ENCODE measurements at places on chromosomes 3 and 15.
A peak's percentile ranks its signal among the peaks of the same experiment; 100 is the strongest.

DNA sequence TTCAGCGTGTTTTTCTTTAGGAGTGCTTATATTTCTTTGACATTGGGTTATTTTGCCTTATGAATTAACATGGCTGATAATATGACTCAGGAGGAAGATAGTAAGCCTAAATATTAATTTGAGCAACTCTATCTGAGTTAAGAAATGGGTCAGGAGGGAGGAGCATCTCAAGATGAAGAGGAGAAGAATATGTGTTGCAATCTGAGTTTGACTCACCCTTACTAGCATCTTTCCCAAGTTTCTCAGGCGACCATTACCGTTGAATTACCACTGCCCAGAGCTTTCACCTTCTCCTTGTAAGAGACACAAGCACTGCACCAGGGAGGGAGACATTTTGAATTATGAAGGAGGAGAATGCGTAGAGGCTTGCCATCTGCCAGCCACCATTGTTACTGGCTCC lies 138.3 kb upstream of the MYRIP start:
- H3K4me3 ChIP-seq, result no peak overlapping the region
- H3K27me3 ChIP-seq, result no peaks in the 10 kb centered on the region
- no peak overlapping the region for H3K27ac ChIP-seq
- H3K36me3 ChIP-seq, result no peaks in the 10 kb centered on the region
- DNase-seq, result no peak

DNA sequence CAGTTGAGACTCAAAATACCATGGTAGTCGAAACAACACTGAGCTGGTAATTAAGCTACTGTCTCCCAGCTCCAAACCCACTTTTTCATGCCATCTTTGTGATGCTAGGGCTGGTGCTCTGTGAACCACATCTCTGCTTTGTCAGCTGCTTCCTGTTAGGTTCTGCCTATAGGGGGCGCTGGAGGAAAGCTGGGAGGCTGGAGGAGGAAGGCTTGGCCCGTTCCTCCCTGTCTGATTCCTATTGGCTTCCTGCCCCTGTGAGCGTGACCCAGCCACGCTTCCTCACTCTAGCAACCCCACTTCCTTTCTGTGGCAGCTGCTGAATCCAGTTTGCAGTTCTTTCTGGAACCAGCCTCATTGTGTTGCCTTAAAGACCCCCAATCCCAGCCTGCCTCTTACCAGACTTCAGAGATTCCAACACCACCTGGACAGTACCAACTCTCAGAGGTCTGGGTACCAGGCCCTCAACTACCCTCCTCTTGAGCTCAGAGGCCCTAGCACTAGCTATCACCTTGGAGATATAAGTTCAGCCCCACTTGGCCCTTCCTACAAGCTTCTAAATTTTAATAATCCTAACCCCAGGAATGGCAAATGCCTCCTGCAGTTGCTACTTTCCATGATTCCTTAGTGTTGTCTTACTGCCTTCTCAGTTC lies 120.9 kb downstream of the ERC2 start:
- no peaks in the 10 kb centered on the region for H3K27me3 ChIP-seq
- H3K4me1 ChIP-seq, result no peaks in the 10 kb centered on the region
- DNase-seq, result no peak
- H3K27ac ChIP-seq, result no peak overlapping the region

GRCh38 chr15:29511663-29512062 lies 242.0 kb upstream of the NSMCE3 start:
- DNase-seq, result no peak
- no peaks in the 10 kb centered on the region for H3K4me1 ChIP-seq
- H3K36me3 ChIP-seq, result no peaks in the 10 kb centered on the region
- H3K4me3 ChIP-seq, result no peak overlapping the region
- no peak overlapping the region for H3K27ac ChIP-seq

- H3K27ac ChIP-seq, result no peak overlapping the region
- H3K36me3 ChIP-seq, result no peaks in the 10 kb centered on the region
- H3K4me3 ChIP-seq, result no peak overlapping the region
Observed at GRCh38 chr15:66901336-66902100, 163.9 kb upstream of the SMAD3 start.

DNA sequence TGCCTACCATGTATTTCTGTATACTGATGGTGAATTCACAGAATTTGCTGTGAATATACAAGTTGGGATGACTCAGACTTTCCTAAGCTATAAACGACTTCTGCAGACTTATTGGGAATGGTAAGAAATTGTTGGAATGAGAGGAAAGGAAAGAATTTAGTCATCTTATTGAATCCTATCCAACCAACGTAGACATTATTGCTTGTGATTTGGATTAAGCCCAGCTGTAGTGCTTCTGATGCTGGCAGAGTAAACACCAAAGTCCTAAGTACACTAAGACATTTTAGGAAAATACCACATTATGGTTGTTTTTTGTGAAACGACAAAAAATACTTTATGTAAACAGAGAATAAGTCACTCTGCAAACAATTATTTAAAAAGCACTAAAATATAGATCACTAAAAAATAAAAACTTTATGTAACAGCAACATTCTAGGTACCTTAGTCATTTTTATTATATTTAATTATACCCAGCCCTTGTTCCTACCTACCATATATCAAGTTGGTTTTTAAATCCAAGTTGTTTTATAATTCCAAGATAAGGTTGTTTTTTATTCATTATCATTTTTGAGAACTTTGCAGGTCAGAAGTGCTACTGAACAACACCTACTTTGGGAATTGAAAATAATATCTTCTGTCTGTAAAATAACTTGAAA lies 99.2 kb upstream of the MLF1 start:
- no peaks in the 10 kb centered on the region for H3K36me3 ChIP-seq
- H3K4me1 ChIP-seq, result peaks cover 18% of the 10 kb centered on the region
- no peak overlapping the region for H3K27ac ChIP-seq
- no peaks in the 10 kb centered on the region for H3K27me3 ChIP-seq

- DNase-seq, result no peak
- no peak overlapping the region for H3K4me3 ChIP-seq
- no peak overlapping the region for H3K27ac ChIP-seq
- H3K4me1 ChIP-seq, result peaks cover 35% of the 10 kb centered on the region
Observed at GRCh38 chr3:138395865-138396751, 38.3 kb upstream of the ESYT3 start.

DNA sequence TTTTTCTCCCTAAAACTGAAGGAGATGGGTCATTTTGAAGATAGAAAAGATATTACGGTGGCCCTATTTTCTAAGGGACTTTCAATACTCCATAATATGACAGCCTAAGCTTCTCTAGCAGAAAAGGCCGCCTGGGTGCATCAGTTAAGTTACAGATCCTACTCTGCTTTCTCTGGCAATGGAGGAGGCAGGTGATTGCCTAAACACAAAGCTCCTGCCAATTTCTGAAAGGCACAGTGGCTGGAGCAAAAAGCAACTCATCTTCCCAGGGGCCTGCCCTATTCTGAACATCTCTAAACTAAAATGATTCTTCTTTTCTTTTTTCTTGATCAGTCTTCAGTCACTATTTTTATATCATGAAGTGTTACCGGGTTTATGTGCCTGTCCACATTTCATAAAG lies 276.7 kb downstream of the CNTN4 start:
- H3K36me3 ChIP-seq, result no peaks in the 10 kb centered on the region
- no peak overlapping the region for H3K27ac ChIP-seq
- H3K4me3 ChIP-seq, result no peak overlapping the region
- no peaks in the 10 kb centered on the region for H3K27me3 ChIP-seq

DNA sequence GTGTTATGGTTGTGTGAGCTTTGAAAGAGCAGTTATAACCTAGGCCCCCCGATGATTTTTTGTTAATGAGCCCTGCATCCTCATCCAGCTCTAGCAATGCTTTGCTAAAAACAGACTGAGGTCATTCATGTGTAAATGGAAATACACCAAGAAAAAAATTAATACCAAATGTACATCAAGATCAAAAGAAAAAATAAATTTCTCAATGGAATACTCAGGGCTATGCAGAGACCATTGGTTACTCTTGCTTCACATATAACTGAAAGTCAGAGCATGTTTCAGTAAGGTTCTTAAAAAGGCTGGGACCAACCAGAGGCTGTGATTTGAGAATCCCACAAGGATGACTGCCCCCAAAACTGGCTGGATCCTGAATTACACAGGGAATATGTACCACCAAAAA lies 48.0 kb downstream of the ARHGAP31 start:
- H3K4me1 ChIP-seq, result no peaks in the 10 kb centered on the region
- no peak overlapping the region for H3K27ac ChIP-seq
- no peaks in the 10 kb centered on the region for H3K27me3 ChIP-seq
- DNase-seq, result no peak
- no peak overlapping the region for H3K4me3 ChIP-seq

DNA sequence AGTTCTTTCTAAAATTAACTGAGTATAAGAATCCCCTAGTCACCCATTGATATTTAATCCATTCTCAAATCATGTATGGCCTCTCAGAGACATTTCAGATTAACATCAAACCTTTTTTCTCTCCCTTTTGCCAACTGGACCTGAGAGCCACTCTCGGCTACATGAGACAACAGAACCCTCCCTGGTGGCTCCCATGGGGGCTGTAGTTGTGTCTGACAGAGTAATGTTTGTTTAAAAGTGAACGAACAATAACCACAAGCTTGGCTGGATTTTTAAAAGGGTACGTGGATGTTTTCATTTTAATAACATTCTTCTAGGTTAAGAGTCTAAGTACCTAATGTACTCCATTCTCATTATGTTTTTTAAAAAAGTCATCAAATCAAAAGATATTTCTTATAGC lies 37.1 kb downstream of the P3H2 start:
- H3K27me3 ChIP-seq, result no peaks in the 10 kb centered on the region
- no peaks in the 10 kb centered on the region for H3K4me1 ChIP-seq
- no peak overlapping the region for H3K4me3 ChIP-seq
- H3K36me3 ChIP-seq, result no peaks in the 10 kb centered on the region
- no peak overlapping the region for H3K27ac ChIP-seq

DNA sequence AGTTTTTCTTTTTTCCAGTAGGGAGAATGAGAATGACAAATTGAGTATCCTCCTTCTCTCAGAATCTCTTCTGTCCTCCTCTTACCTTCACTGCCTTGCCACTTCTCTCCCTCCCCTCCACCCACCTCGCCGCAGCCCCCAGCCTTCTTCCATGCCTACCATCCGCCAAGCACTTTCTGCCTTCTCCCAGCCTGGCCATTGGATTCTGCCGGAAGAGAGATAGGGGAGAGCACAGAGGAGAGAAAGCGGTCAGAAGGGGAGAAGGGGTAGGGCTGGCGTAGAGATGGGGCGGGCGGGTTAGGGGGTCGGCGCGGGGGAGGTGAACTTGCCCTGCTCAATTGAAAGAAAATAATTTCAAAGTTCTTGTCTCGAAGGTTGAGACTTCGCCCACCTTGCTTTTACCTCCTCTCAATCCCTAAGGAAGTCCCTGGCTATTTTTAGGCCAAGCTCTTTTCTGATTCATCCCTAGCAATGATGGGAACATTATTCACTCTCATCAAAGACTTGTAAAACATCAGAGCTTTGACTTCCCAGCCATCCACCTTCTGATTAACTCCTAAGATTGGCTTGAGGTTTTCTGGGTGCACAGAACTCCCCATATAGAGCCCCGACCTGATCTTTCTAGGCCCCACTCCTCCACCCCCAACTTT lies 811 bp downstream of the C3orf52 start:
- peak overlapping the region; percentile 11 for H3K4me3 ChIP-seq
- DNase-seq, result no peak
- no peak overlapping the region for H3K27ac ChIP-seq
- no peaks in the 10 kb centered on the region for H3K27me3 ChIP-seq

- H3K27ac ChIP-seq, result no peak overlapping the region
- peaks cover 5% of the 10 kb centered on the region for H3K36me3 ChIP-seq
- no peak for DNase-seq
- no peak overlapping the region for H3K4me3 ChIP-seq
Observed at GRCh38 chr3:177057768-177058167, 139.5 kb downstream of the TBL1XR1 start.

DNA sequence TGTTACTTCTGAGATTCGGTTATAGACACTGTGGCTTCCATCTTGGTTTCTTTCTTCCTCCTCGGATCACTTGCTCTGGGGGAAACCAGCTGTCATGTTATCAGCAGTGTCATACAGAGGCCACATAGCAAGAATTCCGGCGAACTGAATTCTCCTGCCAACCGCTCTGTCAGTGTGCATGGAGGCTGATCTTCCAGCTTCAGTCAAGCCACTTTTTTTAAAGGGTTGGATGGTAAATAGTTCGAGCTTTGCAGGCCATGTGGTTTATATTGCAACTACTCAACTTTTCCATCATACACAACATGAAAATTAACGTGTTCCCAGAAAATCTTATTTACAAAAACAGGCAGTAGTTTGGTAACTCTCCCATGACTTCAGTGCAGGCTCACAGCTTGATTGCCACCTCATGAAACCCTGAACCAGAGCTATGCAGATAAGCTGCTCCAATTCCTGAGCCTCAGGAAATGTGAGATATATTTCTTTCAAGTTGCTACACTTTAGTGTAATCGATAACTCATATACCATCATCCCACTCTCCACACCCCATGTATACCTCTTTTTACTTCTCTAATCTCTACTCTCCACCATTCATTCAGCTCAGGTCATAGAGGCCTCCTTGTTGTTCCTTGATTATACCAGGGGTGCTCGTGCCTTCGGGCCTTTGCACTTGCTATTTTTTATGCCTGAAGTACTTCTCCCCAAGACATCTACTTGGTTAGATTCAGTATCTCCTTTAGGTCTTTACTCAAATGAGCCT lies 7.2 kb downstream of the RPL22L1 start:
- H3K4me3 ChIP-seq, result no peak overlapping the region
- no peak for DNase-seq
- peaks cover 3% of the 10 kb centered on the region for H3K36me3 ChIP-seq

GRCh38 chr3:180036092-180036670 lies 556 bp downstream of the PEX5L start:
- H3K4me3 ChIP-seq, result no peak overlapping the region
- peaks cover 11% of the 10 kb centered on the region for H3K27me3 ChIP-seq
- no peak for DNase-seq
- no peaks in the 10 kb centered on the region for H3K36me3 ChIP-seq
- no peak overlapping the region for H3K27ac ChIP-seq

- H3K4me3 ChIP-seq, result no peak overlapping the region
- H3K4me1 ChIP-seq, result no peaks in the 10 kb centered on the region
- no peak for DNase-seq
- H3K36me3 ChIP-seq, result no peaks in the 10 kb centered on the region
- H3K27ac ChIP-seq, result no peak overlapping the region
- no peaks in the 10 kb centered on the region for H3K27me3 ChIP-seq
Observed at GRCh38 chr3:158519776-158520175, 51.2 kb upstream of the MLF1 start.

GRCh38 chr3:179701176-179701827 lies 48.5 kb downstream of the USP13 start:
- H3K27ac ChIP-seq, result no peak overlapping the region
- peaks cover 20% of the 10 kb centered on the region for H3K36me3 ChIP-seq
- H3K27me3 ChIP-seq, result no peaks in the 10 kb centered on the region
- no peak overlapping the region for H3K4me3 ChIP-seq
- no peak for DNase-seq

GRCh38 chr3:110933821-110934426 lies 137.7 kb upstream of the NECTIN3 start:
- no peaks in the 10 kb centered on the region for H3K36me3 ChIP-seq
- H3K27me3 ChIP-seq, result no peaks in the 10 kb centered on the region
- DNase-seq, result no peak
- H3K4me3 ChIP-seq, result no peak overlapping the region
- no peak overlapping the region for H3K27ac ChIP-seq

DNA sequence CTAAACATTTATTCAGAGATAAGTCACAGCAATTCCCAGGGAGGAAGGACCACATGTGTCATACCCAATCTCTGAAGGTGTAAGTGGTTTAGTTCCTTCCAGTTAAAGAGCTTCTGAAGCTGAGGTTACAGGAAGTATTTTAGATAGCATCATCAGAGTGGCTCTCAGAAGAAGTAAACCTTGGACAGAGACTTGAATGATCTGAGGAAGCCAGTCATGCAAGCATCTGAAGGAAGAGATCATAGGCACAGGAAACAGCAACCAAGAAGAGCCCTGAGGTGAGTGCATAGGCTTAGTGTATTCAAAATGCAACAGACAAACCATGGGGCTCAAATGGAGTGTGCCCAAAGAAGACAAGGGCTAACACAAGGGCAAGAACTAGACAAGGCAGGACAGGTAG lies 210.3 kb downstream of the ULK4 start:
- no peak overlapping the region for H3K27ac ChIP-seq
- H3K36me3 ChIP-seq, result no peaks in the 10 kb centered on the region
- no peaks in the 10 kb centered on the region for H3K27me3 ChIP-seq
- H3K4me1 ChIP-seq, result no peaks in the 10 kb centered on the region
- no peak overlapping the region for H3K4me3 ChIP-seq

Data from HepG2 (cell line).